ENCODE measurements at places on chromosomes 1 and 21.
A peak's percentile ranks its signal among the peaks of the same experiment; 100 is the strongest.

DNA sequence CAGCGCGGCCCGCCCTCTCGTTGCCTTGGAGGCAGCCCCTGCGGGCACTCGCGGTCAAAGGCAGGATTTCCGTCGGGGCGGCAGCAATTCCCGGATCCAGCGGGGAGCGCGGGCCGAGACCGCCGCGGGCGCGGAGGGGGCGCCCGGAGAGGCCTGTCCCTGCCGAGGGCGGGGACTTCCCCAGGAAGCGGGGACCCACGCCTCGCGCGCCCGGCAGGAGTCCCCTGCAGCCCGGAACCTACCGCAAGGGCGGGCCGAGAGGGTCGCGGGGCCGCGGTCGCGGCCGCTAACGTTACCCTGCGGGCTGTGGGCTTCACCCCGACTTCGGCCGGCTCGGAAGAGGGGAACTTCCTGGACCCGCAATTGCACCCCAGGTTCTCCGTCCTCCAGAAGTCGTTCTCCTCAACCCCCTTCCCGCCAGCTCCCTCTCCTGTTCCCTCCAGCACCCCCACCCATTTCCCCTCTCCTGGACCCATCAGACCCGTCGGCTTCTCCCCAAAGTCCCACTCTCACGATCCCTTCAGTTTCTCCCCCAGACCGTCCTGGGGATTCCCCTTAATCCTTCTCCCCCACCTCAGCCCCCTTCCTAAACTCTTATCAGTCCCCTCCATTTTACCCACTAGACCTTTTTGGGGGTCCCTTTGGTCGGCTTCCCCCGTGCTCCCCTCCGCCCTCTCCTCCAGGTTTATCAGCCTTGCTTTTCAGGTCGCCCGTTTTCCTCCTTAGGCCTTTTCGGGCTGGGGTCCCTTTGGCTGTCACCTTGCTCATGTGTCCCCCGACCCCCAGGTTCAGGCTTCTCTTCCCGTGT lies 604 bp downstream of the FGR start:
- DNase-seq: peak; percentile 42

GRCh38 chr1:7220007-7220406 lies 434.8 kb downstream of the CAMTA1 start:
- DNase-seq: no peak

- no peak for DNase-seq
Observed at GRCh38 chr1:154190550-154190949, 1.4 kb downstream of the TPM3 start.

GRCh38 chr1:225121095-225121494 lies 191.6 kb downstream of the DNAH14 start:
- no peak for DNase-seq

- no peak for DNase-seq
Observed at GRCh38 chr1:179187043-179187442, 42.4 kb downstream of the ABL2 start.

- DNase-seq: no peak
Observed at GRCh38 chr1:156346636-156347035, 8.3 kb downstream of the TSACC start.

GRCh38 chr1:83970114-83970513 lies 28.8 kb downstream of the TTLL7 start:
- DNase-seq: no peak

DNA sequence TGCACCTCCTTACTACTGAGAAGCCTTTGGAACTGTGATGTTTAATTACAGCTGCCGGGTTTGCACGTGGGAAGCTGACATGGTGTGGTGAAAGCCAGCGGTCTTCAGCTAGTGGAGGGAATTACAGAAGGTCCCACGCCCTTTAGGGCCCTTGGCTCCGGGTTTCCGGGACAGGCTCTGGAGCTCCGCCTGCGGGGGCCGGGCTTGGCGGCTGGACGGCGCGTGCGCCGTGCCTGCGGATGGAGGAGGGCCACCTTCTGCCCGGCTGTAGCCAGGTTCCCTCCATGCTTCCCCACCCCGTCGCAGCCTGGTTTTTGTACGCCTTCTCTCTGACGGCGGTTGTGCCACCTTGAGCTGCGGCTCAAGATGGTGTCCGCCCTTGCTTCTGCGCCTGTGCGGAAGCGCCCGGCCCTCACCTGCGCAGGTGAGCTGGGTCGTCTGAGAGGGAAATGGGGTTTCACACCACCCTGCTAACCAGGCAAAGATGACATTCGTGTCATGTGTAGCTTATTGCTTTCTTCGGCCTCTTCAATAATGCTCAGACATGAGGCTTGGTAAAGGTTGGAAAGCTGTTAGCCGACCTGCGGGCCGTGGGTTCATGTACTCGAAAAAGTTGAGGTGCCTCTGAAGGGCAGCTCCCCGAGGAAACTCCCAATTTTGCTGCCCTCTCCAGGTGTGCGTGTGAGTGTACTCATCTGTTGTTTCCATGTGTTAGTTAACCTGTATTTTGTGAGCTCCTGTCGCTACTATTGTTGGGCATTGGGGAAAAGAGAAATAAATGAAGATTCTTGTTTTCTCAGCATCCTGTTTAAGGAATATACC lies 36.6 kb upstream of the OPRD1 start:
- peak; percentile 74 for DNase-seq

DNA sequence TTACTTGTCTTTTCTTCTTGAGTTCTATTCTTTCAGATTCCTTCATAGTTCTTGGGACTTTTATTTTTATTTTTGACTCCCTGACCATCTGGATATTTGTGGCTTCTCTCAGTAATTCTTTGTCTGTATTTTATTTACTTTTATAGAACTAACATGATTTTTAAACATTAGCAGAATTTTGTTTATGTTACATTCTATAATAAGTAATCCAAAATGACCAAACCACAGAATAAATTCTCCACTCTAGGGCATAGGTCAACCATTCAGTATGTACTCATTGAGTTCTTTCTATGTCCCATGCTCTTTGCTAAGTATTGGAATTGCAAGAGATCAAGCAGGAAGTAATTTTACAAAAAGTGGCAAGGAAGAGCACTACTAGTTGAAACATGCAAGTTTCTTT lies 969.0 kb downstream of the TTLL7 start:
- DNase-seq: no peak

DNA sequence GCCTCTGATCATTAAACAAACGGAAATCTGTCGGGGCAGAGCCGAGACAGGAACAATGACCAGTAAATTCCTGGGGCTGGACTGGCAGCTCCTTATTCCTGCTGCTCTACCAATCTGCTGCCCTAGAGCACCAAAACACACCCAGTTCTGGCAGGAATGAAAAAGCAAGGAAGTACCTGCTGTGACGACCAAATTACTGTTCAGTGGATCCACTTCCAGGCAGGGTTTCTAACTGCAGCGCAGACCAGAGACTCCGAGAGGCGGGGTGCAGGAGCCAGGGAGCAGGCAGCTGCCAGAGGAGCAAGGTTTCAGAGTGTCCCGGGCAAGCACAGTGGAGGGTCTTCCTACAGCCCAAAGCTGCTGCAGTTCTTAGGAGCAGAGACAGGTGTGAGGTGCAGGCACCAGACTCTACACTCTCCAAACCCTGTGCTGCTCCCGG lies 32.4 kb downstream of the KANK4 start:
- no peak for DNase-seq

GRCh38 chr1:6967431-6968111 lies 182.3 kb downstream of the CAMTA1 start:
- DNase-seq: no peak

DNA sequence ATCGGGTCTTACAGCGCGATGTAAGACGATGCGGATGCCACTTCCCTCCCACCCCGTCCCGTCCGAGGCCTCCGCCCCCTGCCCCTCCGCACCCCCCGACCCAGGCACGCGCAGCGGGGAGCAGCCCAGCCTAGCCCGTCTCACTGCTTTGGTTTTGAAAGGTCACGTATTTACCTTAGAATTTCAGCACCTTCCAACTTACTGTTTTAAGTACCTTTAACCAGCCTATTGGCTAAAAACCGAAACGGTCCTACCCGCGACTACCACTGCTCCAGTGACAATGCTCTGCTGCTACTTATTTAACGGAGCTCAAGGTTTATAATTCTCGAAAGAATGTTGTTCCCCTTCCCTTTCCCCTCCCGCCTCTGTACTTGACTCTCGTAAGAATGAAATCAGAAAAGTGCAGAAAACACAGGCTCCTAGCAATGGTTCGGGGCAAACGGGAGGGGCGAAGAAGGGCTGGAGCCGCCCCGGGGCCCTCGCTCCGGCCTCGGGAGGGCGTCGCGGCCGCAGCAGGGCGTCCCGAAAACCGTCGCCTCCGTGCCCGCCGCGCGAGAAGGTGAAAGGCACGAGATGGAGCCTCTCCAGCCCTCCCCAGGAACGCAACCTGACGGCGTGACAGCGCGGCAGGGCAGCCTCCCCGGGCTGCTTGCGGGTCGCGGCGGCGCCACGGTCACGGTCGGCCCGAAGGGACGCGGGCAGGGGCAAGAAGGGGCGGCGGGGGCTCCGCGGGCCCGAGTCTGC lies 667 bp downstream of the TMEM50B start:
- DNase-seq: no peak

GRCh38 chr1:52738148-52738547 lies 11.9 kb downstream of the ZYG11B start:
- DNase-seq: no peak

- DNase-seq: no peak
Observed at GRCh38 chr1:47703981-47704596, 266.2 kb downstream of the FOXD2 start.

All from CD4-positive, alpha-beta memory T cell (primary cell).